ENCODE measurements at places on chromosomes 12 and 14.

DNA sequence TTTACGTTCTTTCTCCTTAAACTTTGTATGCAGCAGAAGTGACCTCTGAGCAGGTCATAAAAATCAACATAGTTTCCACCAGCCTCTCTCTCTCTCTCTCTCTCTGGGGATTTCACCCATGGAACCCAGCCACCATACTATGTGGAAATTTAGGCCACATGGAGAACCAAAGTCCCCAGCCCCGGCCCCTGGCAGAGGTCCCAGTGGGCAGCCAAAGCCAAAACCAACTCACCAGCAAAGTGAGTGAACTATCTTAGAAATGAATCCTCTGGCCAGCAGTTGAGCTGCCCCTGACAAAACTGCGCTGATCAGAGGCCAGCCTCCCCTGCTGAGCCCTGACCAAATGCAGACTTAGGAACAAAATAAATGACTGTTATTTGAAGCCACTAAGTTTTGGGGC is 9.2 kb downstream of the DUSP6 start:
- no peak for DNase-seq

DNA sequence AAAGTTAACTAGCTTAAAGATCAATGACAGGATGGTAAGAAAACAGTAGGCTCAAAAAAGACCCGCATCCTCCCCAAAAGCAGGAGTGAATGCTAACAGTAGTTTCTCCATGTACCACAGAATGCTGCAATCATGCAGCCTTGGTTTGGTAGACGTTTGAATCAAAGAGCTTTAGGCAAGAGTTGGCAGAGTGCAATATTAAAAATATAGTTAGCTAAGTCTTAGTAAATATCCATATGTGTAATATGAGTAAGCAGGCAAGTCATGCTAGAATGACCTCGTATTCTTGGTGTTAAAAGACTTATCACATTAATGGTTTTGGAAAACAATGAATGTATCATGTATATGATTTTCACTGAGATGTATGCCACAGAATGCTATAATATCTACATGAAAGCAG is 18.8 kb upstream of the KLRF1 start:
- no peak for DNase-seq

- no peak for DNase-seq
These were observed 8.5 kb downstream of the STXBP6 start for GRCh38 chr14:25041484-25041883.

DNA sequence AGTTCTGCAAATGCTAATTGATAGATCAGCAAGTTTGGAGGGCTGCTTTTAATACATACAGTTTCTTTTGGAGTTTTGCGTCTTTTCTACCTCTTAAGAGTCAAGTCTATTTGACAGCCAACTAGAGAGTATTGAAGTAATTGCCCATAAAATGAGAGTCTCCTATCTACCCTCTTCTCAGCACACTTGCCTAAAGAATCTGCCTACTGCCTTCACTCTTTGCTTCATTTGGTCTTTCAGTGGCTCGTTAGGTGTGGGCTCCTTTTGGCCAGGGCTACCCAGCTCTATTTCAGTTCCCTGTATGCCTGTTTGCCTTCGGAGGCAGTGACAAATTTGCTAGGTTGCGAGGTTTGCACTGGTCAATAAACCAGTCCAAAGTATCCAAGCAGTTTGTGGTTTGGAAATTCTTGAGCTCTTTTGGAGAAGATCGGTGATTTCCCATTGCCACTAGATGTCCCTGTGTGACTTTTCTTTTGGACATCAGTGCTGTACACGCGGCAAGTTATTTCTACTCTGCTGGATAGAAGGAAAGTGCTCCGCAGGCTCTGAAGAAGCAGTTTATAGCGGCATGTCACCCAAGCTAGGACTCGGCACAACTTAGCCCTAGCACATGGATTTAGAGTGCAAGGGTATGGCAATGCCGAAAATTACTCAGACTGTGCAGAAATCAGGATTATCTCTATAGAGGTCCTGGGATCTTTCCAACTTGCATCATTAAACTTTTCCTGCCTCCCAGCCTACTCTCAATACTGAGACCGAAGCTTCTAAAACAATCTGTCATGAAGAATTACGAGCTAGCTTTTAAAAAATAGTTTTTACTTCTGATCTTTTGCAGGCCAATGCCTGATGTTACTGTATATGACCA is 38.6 kb downstream of the MGST1 start:
- peak; percentile 78 for DNase-seq

GRCh38 chr12:80849337-80849736 is 88.4 kb downstream of the LIN7A start:
- no peak for DNase-seq

- DNase-seq, result peak; percentile 56
These were observed 127.2 kb upstream of the ATF7IP start for GRCh38 chr12:14238221-14238792.

GRCh38 chr12:127494961-127495915 is 771.7 kb upstream of the TMEM132C start:
- DNase-seq, result no peak

- DNase-seq, result no peak
These were observed 33.3 kb downstream of the RAD52 start for GRCh38 chr12:916240-916639.

- no peak for DNase-seq
These were observed 16.1 kb downstream of the NTN4 start for GRCh38 chr12:95774311-95775045.

GRCh38 chr12:98243190-98243589 is 272.2 kb upstream of the TMPO start:
- no peak for DNase-seq

DNA sequence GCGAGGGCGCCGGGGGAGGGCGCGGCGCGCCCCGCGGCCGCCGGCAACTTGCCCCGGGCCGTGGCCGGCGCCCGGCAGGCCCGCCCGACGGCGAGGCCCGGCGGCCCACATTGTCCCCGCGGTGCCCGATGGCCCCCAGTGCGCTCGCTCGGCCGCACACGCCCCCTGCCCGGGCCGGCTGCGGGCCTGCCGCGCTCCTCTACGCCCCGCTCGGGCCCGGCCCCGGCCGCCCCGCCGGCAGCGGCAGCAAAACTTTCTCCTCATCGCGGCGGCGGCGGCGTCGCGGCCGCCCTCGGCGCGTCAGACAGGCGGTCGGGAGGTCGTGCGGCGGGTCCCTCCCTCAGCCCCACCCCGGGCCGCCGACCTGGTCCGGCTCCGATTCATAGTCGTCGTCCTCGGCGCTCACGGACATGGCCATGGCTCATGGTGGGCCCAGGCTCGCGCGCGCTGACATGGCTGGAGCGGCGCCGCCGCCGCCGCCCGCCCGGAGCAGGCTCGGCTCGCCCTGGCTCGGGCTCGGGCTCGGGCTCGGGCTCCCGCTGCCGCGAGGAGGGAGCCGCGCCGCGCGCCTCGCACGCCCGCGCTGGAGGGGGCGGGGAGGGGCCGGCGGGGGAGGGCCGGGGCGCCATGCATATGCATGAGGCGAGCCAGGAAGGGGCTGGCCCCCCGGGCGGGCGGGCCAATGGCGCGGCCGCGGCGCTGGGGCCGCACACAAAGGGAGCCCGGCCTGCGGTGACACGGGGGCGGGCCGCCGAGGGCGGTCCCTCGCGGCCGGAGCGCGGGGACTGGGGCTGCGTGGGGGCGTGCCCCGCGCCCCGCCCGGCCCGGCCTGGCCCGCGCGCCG is 67.1 kb downstream of the RNF34 start:
- DNase-seq, result peak; percentile 94

DNA sequence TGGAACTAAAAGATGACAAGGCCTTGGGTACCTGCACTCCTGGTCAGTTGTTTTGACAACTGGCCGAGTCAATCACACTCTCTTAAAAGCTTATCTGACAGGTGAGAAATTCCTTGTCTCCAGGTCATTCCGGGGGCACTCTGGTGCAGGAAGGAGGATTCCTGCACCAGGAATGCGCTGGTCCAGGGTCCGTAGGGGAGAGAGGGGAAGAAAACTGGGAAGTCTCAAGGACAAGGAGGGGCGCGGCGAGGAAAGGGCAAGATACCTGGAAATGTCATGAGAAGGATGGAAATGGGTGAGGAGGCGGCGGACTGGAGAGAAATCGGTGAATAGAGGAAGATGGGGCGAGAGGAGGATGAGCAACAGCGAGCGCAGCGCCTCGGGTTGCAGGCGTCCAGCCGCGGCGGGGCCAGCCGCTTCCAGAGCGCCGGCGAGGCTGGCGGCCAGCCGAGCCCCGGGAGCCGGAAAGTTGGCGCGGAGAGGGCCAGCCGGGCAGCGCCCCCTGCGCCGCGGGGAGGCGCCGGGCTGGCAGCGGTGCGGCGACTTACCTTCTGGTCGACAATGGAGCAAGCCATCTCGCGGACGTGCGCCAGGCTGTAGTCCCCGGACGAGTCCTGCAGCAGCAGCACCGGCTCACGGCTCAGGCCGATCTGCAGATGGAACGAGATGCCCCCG is 809 bp downstream of the PRKD1 start:
- DNase-seq, result peak; percentile 68

GRCh38 chr12:18897823-18898222 is 159.9 kb downstream of the CAPZA3 start:
- DNase-seq, result no peak

- DNase-seq, result no peak
These were observed 11.6 kb upstream of the TMEM117 start for GRCh38 chr12:43824207-43824775.

- no peak for DNase-seq
These were observed 29.8 kb downstream of the TRAF3 start for GRCh38 chr14:102807013-102807406.

GRCh38 chr14:105665951-105666277 is 139.5 kb downstream of the TMEM121 start:
- DNase-seq, result no peak

DNA sequence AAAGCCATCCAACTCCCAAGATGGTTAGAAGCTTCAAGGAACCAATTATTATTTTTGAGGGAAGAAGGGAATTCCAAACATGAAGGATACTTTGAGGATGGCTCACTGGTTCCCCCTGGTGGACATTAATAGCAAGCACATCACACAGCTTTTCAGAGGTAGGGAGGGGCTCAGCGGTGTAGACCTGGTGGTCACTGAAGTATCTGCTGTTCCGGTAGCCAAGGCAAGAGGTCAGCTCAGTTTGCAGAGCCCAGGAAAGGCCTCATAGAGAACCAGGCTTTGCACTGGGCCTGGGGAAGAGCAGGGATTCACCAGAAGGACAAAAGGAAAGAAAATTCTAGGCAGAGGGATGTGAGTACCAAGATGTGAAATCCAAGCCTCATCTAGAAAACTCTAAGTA is 118.7 kb downstream of the KSR2 start:
- DNase-seq, result peak; percentile 66

GRCh38 chr14:74429221-74429691 is 3.2 kb upstream of the SYNDIG1L start:
- no peak for DNase-seq

- DNase-seq, result peak; percentile 48
These were observed 1.1 kb upstream of the LRP1 start for GRCh38 chr12:57127101-57127725.

DNA sequence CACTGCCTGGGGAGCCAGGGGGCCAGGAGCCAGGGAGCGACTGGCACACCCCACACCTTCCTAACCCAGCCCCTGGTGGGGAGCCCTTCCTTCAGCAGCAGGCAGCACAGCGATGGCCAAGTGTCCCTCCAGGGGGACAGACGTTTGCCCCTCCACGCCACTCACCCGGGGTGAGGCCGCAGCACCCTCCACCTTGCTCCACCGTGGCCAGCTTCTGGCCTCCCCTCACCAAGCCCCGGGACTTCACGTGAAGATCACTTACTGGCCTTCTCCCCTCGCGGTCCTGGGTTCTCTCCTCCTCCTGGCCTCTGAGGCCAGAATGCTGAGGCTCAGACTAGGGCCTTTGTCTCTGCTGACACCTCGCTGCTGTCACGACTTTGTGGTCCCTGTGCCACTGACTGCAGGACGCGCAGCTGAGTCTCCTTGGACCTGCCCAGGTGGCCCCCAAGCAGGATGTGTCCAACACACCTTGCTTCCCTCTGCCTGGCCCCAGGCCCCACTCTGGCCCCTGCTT is 3.5 kb upstream of the ASPG start:
- no peak for DNase-seq

DNA sequence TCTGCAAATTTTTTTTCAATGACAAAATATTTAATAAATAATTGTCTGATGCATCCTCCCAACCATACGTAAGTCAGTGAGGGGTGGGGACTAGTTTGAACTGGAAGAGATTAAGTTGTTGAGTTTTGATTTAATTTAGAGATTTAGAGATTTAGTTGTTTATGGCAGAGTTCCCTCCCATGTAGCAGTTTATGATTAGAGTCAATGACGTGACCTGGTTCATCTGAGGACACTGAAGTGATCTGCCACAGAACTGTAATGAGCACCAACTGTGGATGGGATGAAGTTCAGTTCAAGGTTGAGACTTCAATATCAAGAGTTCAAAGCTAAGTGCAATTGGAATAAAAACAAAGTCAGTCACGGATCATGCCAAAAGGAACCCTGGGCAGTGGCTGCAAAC is 609.3 kb downstream of the NOVA1 start:
- peak; percentile 2 for DNase-seq

DNA sequence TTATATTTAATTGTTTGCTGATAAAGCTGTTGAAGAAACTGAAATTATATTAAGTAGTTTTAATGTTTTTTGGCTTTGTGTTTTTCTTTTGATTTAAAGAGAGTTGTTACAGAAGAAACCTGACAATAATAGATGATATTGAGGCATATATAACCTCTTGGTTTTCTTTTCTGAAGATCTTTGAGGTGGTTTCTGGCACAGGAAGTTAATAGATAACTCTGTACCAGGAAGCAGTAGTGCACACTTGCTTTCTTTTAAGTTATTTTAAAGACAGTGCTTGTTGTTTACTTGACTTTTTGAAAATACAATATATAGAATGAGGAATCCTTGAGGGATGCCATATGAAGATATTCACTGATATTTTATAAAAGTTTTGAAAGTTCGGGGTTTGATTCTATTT is 209.0 kb upstream of the FBXO33 start:
- DNase-seq, result no peak

DNA sequence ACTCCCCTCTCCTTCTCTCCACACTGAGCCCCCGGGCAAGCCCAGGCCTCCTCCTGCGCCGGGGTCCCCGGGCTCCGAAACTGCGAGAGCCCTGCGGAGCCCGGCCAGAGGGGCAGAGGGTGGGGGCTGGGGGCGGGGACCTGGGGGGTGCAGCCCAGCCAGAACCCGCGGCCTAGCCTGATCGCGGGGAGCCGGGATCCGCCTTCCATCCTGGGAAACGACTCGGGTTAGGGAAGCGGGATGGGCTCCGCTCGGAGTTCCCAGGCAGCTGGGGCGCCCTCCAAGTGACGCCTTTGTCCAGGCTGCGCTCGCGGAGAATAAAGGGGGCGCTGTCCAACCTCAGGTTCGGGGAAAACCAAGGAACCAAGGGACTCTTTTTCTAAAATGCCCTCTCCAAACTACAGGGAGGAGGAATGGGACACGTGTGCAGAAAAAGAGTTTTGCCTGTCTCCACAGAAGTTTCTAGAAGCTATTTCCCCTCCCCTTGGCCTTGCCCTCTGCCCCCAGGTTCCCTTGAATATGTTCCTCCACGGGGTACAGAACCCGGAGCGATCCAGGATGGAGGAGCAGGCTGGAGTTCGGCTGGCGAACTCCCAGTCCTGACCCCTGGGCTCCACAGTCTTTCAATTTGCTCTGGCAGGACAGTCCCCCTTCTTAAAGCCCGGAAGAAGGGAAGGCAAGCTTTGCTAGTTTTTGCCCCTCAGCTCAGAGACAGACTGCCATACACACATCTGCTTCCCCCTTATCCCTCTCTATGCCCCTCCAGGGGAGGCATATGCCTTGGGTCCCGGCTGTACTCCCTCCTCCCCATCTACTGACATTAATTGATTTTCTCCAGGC is 13.9 kb downstream of the NKX2-1 start:
- DNase-seq, result no peak

- DNase-seq, result no peak
These were observed 8.2 kb upstream of the PAWR start for GRCh38 chr12:79698966-79699365.

Measured in tongue (tissue), 3 donors.